ENCODE measurements at places on chromosomes 13 and 19.

DNA sequence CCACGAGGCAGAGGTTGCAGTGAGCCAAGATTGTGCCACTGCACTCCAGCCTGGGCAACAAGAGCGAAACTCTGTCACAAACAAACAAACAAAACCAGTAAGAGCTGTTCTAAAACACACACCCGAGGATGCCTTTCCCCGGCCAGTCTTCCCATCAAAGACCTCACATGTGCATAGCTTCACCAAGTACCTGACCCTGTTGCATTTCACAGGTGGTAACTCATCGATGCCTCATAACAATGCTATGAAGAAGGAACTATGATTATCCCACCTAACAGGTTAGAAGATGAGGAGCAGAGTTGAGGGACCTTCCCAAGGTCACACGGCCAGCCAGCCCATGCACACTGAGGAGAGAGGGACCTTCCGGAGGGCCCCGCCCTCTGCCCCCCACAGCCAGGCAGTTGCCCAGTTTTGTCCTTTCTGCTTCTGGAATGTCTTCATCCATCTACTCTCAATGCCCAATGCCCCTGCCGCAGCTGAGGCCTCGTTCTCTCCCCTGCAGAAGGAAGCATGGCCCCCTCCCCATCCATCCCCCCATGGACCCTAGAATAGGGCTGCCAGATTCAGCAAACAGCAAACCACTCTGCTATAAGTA lies 16.8 kb upstream of the LENG8 start:
- no peak for DNase-seq

- no peak for DNase-seq
These were observed 140.0 kb downstream of the IRS2 start for GRCh38 chr13:109646423-109646822.

GRCh38 chr13:95356916-95357315 lies 55.7 kb upstream of the ABCC4 start:
- no peak for DNase-seq

GRCh38 chr19:58511353-58512208 lies at the start of gene SLC27A5:
TSS of gene SLC27A5 (minus strand) at chr19:58511992. CDS start at chr19:58511955, 37 bp downstream.
- DNase-seq, result no peak

DNA sequence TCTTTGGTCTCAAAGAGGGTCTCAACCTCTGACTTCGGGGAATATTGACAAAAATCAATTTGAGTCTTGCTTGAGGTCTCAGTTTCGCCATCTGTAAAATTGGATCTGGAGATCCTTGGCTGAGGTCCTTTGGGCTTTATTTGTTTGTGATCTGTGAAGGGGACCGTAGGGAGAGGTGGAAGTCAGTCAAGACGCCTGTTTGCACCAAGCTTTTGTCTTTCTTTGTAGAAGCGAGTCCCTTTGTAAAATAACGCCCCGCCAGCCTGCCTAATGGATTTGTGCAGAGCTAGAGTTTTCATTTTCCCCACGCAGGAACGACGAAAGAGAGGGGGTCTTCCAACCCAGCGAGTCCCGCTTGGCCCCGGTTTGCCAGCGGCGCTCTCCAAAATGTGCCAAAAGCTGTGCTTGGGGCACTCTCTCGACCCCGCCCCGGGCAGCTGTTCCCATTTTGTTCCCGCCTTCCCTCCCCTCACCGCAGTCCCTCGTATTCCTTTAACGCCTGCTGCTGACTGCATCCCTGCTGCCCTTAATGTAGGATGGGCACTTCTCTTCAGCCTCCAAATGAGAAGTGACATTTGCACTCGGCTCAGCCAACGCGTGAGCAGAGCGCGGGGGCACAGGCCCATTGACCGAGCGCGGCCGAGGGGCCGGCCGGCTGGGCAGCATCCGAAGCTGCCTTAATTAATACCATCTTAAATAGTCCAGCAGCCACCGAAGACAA lies 13.0 kb downstream of the ZIC5 start:
- no peak for DNase-seq

DNA sequence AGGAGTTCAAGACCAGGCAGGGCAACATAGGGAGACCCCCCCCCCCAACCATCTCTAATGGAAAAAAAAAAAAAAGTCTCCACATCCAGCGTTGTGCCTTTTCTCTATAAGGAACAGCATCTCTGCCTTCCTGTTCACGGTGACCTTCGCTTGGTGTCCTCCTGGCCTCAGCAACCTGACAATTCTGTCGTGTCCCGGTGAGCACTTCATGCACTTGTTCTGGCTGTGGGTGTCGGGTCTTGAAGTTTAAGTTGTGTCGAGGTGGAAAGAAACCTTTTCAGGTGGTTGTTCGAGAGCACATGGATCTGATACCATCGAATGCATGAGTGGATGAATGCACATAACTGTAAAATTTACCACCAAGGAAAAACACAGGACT lies 594 bp downstream of the ZNF559 start:
- no peak for DNase-seq

- no peak for DNase-seq
These were observed 22.4 kb downstream of the NAXD start for GRCh38 chr13:110637747-110638146.

- peak; percentile 93 for DNase-seq
These were observed 45.7 kb upstream of the TDRD3 start for GRCh38 chr13:60351326-60351725.

GRCh38 chr13:27487776-27488175 lies 37.4 kb upstream of the MTIF3 start:
- DNase-seq, result peak; percentile 12

Data from fibroblast of skin of abdomen (primary cell).